ENCODE measurements at places on chromosomes 16 and 17.

DNA sequence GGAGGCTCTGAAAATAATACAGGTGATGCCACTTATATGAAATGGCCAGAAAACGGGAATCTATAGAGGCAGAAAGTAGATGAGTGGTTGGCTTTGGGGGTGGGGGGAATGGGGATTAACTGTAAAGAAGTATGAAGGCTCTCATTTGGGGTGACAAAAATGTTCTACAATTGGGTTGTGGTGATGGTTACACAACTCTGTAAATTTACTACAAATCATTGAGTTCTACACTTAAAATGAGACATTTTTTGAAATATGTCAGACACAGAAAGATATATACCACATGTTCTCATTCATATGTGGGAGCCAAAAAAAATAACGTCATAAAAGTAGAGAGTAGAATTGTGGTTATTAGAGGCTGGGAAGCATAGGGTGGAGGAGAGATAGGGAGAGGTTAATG lies 25.7 kb downstream of the ARHGAP17 start:
- DNase-seq, result no peak

GRCh38 chr17:74031316-74032090 lies 172.0 kb upstream of the RPL38 start:
- DNase-seq, result no peak

- peak; percentile 48 for DNase-seq
These were observed 10.9 kb upstream of the ZFHX3 start for GRCh38 chr16:73058616-73059409.

GRCh38 chr17:21218101-21218500 lies 4.1 kb upstream of the TMEM11 start:
- no peak for DNase-seq

DNA sequence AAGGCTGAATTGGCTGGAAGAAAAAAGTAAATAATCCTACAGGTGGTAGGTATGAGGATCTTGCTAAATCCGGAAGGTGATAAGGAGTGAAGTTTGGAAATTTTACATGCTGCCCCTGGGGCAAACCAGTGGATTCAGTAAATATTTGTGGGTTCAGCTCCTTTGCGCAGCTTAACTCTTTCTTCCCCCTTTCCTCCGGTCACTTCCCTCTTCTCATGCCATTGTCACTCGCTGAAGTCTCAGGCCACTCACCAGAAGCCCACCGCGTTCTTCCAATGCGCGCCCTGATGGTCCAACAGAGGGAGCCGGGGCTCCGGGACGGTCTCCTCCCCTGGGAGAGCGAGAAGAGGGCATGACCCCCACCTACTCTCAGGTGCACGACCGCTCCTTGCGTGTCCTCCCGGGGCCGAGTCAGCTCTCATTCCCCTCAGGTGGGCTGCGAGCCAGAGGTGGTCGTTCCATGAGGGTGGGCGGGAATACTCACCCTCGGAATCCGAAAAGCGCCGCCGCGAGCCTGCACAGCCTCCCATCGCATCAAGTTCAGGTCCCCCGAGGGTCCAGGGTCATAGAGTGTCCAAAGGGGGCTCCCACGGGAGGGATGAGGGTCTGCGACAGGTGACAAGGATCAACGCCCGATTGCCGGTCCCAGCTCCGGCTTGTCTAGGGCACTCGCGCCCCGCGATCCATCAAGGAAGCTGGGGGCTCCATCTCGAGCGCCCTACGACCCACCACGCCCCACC lies 474 bp downstream of the CLN3 start:
- DNase-seq, result peak; percentile 63

- peak; percentile 12 for DNase-seq
These were observed 897 bp downstream of the TP53I13 start for GRCh38 chr17:29569245-29569950.

GRCh38 chr17:57739402-57740234 lies 5.5 kb downstream of the CCDC182 start:
- DNase-seq, result no peak

Measured in thyroid gland (tissue), 4 donors.